ENCODE measurements at places on chromosomes 5 and 9.

DNA sequence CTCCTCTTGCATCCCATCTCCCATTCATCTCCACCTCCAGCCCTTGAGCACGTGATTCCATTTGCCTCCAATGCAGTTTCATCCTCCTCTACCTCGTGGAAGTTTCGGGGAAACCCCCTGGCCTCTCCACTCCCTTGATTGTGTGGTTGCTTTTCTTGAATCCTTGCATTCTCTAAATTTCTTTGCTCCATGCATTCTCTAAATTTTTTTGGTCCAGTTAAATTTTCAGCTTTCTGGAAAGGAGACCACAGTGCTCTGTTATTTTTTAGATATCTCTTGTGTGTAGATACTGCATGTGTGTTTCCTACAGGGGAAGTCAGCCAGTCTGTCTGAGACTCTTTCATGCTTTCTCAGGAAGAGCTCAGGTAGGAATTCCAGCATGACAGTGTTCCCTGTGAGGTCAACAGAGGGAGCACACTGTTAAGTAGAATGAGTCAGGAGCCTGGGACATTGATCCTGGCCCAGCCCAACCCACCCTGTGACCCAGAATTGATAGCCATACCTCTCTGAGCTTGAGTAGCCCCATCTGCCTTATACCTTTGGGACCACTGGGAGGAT, 52.8 kb downstream of the AMBP start:
- no peak for DNase-seq

DNA sequence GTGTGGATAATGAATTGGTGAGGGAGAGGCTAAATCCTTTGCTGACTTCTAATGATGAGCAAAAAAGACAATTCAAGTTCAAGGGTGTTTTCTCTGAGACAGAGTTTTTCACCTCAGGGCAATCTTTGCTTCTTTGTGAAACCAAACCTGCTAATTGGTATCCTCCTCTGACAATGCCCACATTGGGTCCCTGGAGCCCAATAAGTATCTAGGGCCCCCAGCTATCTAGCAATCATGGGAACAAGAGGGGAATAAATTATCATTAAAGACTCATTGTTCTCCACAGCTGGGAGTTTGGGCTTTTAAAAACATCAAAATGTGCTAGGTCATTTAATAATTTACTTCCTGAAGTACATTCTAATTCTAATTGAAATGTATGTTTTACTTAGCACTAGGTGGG, 227.3 kb downstream of the TMEM167A start:
- no peak for DNase-seq

GRCh38 chr5:127707209-127707608, 4.0 kb downstream of the CCDC192 start:
- no peak for DNase-seq

GRCh38 chr9:116819116-116819515, 132.0 kb downstream of the TRIM32 start:
- DNase-seq, result no peak

DNA sequence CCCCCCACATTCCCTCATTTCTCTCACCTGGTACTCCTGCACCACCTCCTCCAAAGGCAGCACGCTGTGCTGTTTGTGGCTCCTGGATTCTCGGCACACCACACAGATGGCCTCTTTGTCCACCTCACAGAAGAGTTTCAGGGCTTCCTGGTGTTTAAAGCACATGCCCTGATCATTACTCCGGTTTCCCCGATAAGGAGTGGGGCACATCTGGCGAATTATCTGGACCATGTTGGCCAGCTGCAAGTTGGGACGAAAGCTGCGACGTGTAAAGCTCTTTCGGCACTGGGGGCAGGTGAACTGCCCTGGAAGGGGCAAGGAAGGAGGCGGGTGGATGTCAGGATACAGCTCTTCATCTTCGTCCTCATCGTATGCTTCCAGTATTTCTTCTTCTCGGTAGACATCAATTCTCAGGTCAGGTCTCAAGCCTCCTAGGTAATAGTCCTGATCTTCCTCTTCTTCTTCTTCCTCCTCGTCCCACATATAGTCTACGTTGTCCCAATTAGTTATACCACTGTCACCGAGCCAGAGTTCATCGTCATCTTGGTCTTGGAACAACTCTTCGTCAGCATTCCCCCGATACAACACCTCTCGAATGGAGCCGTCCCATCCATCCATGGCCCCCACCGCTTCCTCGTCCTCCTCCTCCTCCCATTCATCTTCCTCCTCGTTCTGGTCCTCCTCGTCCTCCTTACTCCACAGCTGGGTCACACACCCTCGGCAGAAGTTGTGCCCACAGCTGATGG, 796 bp downstream of the TRIM52 start:
- no peak for DNase-seq

- DNase-seq, result no peak
These were observed 61.1 kb downstream of the GRIA1 start for GRCh38 chr5:153551537-153552079.

- DNase-seq, result no peak
These were observed 37.6 kb downstream of the ABCA1 start for GRCh38 chr9:104890433-104890770.

DNA sequence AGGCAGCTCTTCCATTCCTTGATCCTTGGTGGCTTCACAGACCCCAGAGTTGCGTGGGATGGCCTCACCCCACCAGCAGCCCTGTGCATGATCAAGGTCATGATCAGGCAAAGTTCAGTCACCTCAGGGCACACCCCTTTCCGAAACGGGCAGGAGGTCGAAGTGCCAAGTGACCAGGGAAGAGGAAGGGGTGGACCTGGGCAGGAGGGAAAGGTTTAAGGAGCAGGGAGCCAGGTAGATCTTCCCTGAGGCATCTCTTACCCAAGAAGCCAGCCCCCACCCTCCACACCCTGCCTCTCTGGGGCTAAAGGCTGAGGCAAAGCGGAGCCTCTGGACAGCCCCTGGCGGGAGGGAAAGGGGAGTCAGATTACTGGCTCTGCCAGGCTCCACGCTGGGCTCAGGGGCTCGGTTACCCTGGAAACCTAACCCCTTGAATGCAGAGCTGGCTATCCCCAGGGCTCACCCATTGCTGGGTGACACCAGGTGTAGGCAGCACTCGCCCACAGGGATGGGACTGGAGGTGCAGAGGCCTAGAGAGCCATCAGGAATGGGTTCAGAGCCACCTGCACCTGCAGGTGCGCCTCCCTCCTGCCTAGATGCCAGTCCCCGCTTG, 3.6 kb downstream of the MGAT4B start:
- no peak for DNase-seq

GRCh38 chr5:169280286-169280685, 20.7 kb downstream of the SLIT3 start:
- DNase-seq, result no peak

- no peak for DNase-seq
These were observed 236.2 kb upstream of the NFIL3 start for GRCh38 chr9:91659529-91660495.

- no peak for DNase-seq
These were observed 25.2 kb downstream of the MAP3K1 start for GRCh38 chr5:56840597-56840996.

- no peak for DNase-seq
These were observed 130.2 kb downstream of the MAT2B start for GRCh38 chr5:163635631-163636030.

DNA sequence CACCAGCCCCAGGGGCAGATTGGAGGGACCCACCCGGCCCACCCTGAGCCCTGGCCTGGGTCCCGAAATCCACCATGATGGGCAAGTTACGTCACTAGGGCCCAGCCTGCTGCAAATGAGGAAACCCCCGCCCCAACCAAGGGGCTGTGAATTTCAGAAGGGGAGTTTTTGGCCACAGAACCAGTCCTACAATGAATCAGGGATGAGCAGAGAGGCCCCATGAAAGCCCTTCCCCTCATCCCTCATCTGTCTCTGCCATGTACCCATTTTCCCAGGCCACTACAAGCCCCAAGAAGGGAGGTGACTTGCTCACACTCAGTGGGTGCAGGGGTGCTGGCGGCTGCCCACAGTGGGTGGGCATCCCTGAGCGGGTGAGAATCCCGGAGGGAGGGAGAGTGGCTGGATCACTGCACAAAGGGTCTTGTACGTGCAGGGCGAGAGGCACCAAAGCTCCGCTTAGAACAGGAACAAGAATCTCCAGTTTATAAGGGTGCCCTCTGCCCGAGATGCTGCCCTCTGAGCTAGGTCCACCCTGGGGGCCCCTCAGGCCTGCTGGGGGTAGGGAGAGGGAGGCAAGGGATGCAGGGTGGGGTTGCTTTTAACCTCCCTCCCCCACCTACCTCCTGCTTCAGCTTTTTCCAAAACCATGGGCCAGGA, 10.4 kb upstream of the TCF7 start:
- no peak for DNase-seq

DNA sequence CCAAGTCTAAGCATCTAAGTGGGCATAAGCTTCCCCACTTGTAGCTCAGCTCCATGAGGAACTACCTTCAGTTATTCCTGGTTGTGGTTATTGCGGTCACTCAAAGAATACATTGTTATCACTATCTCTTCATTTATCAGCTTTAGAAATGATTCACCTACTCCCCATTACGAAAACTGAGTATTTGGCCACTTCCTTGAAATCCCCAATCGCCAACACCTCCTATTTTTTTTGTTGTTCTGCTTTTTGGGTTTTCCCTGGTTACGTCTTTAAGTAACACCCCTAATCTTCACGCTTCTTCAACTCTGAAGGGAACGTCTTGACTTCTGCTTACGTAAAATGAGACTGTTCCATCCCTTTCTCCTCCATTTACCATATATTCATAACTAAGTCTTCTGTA, 20.7 kb downstream of the MAPK9 start:
- DNase-seq, result no peak

GRCh38 chr5:134349463-134349862, 17.5 kb downstream of the CDKL3 start:
- no peak for DNase-seq

- DNase-seq, result no peak
These were observed 4.4 kb downstream of the IL9 start for GRCh38 chr5:135891268-135891667.

- DNase-seq, result no peak
These were observed 39.7 kb downstream of the PAM start for GRCh38 chr5:102794677-102795331.

- no peak for DNase-seq
These were observed 397.6 kb downstream of the RASEF start for GRCh38 chr9:82665324-82665723.

DNA sequence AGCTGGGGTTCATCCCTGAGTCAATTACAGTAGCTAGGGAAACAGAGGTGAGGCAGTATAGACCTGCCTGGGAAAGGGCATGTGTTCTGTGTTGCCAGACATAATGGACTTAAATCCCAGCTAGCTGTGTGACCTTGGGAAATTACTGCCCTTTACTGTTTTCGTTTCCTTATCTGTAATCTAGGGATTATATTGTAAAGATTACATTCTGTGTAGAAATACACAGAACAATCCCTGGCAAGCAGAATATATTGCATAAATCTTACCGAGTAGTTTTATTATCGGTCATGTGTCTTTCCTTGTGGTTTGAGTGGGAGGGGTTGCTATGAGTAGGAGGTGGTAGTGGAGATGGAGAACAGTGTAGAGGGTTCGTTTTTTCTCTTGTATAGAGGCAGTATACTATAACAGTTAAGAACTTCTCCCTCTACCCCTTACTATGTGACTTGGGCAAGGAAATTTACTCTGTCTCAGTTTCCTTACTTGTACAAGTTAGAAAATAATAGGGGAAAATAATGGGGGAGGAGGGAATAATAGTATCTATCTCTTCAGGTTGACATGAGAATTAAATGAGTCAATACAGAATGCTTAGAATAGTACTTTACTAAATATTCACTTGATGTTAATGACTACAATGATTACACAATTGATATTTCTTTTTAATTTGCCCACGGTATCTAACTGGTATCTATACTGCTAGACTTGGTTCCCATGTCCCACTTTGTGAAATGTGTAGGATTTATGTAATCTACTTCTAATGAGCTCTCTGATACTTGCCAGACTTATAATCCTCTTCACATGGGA, 7.1 kb upstream of the DMXL1 start:
- no peak for DNase-seq

- no peak for DNase-seq
These were observed 141.4 kb downstream of the CCDC192 start for GRCh38 chr5:127844581-127845021.

DNA sequence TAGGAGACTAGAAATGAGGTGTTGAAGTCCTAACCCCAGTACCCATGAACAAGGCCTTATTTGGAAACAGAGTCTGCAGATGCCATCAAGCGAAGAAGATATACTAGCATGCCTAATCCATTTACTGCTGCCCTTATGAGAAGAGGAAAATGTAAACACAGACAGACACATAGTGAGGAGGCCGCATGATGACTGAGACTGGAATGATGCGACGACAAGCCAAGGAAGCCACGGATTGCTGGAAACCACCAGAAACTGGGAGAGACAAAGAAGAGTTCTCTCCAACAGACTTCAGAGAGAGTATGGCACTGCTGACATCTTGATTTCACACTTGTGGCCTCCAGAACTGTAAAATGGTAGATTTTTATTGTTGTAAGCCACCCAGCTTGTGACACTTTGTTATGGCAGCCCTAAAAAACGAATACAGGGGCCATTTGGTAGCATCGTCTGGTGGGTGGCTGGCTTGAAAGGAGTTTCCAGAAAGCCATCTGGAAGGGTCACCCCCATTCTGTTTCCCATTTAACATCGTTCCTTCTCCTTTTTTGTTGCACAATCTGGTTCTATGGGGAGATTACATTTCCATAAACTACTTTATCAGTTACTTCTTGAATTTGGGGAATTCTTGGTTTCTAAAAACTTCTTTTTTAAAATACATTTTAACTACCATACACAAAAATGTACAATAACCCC, 193.1 kb downstream of the HSD17B3 start:
- no peak for DNase-seq

DNA sequence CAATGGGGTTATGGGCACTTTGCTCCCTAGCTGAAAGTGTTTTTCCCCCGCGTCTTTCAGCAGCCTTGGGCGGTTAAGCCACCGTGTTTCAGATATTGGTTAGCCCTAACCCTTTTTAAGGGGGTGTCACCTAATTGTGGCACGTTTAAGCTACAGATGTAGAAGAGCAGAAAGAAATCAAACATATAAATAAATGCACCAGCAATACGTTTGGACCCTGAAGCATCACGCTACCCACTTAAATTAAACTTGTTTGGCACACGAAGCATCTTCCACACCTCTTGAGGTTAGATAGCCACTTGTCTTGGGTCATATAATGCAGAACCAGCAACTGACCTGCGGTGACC, 768 bp downstream of the YTHDC2 start:
- no peak for DNase-seq

- DNase-seq, result no peak
These were observed 69.1 kb downstream of the ADAMTS2 start for GRCh38 chr5:179275941-179276837.

DNA sequence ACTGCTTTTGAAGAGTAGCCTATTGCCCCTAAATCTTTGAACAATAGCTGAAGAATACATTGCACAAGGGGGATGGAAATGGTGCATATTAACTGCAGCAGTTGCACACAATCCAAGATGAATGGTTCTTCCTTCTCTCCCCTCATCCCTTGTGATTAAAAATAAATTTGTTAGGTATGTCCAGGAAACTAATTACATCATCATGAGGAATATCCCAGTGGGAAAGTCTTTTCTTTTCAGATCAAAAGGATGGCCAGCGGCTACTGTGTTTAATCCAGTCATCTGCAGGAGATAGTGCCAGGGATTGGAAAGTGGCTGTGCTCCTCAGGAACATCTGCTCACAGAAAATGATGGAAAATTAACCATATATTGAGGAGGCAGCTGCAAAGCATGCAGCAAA, 508.4 kb upstream of the SEMA6A start:
- DNase-seq, result no peak

- DNase-seq, result no peak
These were observed 75.8 kb downstream of the MED27 start for GRCh38 chr9:132003896-132004295.

- no peak for DNase-seq
These were observed 30.3 kb downstream of the HSPA4 start for GRCh38 chr5:133082128-133082527.

GRCh38 chr9:71094708-71095251, 26.6 kb downstream of the TRPM3 start:
- DNase-seq, result no peak

- no peak for DNase-seq
These were observed 3.3 kb upstream of the TMEM141 start for GRCh38 chr9:136787690-136788400.

Measured in cortex of kidney (tissue), 1 donor.